Activated CD4-positive, alpha-beta T cell treated with anti-CD3 and anti-CD28 coated beads, Interleukin-2, amount 50 U/mL, for 16 hours (primary cell): ENCODE measurements at places on chromosomes 11 and 22.

DNA sequence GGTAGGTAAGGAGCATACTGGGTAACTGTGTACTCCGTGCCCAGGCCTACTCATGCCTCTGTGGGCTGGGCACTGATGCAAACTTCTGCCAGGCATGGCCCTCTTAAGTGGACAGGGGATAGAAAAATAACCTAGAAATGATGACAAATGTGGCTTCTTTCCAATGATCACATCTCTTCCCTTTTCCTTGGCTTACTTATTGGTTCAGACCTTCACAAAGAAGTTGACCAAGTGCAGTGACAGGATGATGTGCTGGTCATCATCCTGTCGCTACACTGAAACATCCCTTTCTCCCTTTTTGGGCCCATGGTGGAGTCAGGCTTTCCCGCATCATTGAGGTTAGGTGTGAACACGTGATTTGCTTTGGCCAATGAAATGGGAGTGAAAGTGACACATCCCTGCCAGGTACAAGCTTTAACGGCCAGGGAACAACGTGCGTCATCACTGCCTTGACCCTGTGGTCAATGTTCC is 31.8 kb upstream of the APOBEC3A start:
- DNase-seq: no peak

DNA sequence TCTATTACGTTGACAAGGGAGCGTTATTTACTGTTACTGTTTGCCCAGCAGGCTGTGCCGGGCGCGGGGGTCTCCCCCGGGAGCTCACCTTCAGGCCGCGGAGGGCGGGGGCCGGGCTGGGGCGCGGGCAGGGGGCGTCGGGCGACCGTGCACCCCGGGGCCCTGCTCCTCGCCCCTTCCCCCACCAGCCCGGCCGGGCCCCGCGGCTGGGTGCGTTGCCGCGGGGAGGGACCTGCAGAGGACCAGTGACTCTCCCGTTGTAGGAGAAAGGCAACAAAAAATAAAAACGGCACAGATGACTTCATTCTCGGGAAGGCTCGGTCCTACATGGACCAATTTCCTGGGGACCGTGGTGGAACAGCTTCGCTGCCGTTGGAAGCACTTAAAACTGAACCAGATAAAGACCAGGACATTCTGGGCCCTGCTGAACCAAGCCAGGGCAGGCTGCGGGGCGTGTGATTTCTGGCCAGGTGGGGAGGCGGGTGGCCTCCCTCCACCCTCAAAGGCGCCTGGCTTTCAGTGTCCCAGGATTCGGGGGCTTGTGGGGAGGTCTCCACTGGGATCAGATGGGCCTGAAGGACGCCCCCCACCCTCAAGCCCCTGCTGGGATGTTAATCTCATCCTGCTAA is 57.4 kb downstream of the IGLL1 start:
- DNase-seq: no peak

GRCh38 chr11:110629594-110629993 is 82.6 kb downstream of the ARHGAP20 start:
- no peak for DNase-seq

DNA sequence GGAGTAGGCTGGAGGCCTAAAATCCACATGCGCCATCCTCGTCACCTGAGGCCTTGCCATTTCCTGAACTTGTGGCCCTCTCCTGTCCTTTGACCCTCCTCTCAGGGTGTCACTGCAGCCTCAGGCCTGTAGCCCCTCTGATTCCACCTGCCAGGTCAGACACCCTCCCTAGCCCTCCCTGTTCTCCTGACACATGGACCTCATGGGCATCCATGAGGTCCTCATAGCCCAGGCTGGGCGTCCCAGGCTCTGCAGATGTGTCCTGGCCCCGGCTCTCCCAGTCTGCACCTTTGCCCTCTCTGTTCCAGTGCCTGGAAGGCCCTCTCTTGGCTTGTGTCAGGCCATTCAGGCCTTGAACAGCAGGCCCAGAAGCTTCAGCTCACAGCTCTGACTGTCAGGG is 15.8 kb downstream of the RAB36 start:
- no peak for DNase-seq

GRCh38 chr11:64498136-64498535 is 92.9 kb upstream of the SLC22A12 start:
- no peak for DNase-seq

- DNase-seq: no peak
Measured at GRCh38 chr11:79860336-79860735, 419.5 kb upstream of the TENM4 start.

- no peak for DNase-seq
Measured at GRCh38 chr11:69385144-69385820, 91.3 kb downstream of the MYEOV start.

GRCh38 chr11:123073343-123074057 is 11.6 kb upstream of the HSPA8 start:
- no peak for DNase-seq

GRCh38 chr11:849951-850774 is 7.5 kb downstream of the TSPAN4 start:
- no peak for DNase-seq
